ENCODE measurements at places on chromosomes 4 and X.

DNA sequence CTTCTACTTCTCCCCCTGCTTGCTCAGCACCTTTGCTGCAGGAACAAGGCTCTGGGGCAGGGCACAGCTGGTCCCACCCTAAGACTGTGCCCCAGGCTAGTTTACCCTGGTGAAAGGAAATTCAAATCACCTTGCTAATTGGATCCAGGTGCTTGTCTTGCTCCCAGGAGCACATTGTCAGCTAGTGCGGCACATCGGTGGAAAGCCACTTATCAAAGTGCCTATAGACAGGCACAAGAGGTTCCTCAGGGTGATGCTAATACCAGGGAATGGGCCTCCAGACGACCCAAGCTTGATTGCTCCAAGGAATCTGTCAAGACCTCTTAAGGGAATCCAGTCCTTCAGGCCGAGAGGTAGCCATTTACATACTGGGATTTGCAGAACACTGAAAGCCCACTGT, 64.5 kb upstream of the PRPS1 start:
- DNase-seq: no peak

DNA sequence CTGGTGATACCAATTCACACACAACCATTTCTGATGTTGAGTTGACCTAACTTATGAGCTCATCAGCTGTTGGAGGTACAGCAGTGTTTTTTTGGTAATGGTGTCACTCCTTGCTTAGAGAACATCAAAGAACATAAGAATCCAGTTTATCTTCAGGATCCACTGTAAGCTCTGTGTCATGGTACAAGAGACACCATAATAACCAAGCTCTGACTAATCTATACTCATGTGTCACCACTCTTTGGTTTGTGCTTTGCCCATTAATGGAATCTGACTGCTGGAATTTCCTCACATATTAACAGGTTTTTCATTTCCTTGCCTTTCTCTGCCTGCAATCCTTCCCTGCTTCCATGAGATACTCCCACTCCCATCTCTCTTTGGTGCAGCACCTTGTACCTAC, 735.1 kb upstream of the LCORL start:
- DNase-seq: no peak

DNA sequence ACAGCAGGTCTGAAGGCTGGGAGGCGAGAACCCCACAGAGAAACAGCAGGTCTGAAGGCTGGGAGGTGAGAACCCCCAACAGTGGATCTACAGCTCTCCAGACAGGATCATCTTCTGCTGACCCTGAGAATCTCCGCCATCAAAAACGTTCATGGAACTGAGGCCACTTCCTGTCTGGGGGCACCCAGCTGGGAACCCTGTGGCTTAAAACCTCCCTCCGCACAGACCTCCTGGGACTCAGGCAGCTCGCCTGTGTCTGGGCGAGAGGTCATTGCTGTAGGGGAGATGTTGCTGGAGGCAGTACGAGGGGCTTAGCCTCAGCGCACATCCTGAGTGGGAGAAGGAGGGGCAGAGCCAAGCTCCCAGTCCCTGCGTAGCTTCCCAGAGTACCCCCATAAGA, 15.1 kb upstream of the CLDN24 start:
- DNase-seq: no peak

DNA sequence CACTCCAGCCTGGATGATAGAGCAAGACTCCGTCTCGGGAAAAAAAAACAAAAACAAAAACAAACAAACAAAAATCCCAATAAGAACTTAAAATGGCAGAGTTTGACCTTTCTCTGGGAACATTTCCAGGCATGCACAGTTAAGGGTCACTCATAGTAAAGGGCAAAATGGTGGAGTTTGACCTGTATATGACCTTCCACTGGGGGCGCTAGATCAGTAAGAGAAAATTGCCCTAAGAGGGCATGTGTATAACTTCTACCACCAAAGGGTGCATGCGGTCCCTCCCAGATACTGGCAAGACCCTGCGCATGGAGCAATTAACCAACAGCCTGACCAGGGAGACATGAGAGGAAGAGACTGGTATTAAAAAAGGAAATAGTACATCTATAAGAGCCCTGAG, 177.2 kb downstream of the MOSPD2 start:
- DNase-seq: no peak

- no peak for DNase-seq
These were observed 164.4 kb upstream of the RAPGEF2 start for GRCh38 chr4:158938220-158939044.
